Tibial artery (tissue), 4 donors: ENCODE measurements at places on chromosomes 11 and 22.
A peak's percentile ranks its signal among the peaks of the same experiment; 100 is the strongest.

- H3K27me3 ChIP-seq = no peaks in the 10 kb centered on the region
- no peaks in the 10 kb centered on the region for H3K4me1 ChIP-seq
- peaks cover 36% of the 10 kb centered on the region for H3K36me3 ChIP-seq
- no peak overlapping the region for H3K4me3 ChIP-seq
Measured at GRCh38 chr11:17986007-17986710, 26.7 kb downstream of the SERGEF start.

DNA sequence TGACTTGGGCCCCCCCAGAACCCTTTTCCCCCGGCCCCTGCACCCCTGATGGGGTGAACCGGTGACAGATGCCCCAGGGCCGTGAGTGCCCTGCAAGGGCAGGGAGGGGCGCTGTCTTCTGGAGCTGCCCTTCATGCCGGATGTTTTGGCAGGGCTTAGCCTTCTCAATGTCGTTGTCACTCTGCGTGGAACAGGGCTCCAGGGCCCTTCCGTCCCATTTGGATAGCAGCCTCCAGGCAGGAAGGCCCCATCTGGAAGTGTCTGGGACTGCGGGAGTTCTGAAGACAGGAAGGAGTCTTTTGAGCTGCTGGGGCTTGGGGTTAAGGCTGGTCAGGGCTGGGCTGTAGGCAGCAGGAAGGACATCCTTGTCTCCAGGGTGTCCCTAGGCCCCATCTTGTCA, 4.6 kb downstream of the FRMD8 start:
- H3K27ac ChIP-seq = peak overlapping the region; percentile 50
- DNase-seq = no peak
- no peaks in the 10 kb centered on the region for H3K27me3 ChIP-seq

DNA sequence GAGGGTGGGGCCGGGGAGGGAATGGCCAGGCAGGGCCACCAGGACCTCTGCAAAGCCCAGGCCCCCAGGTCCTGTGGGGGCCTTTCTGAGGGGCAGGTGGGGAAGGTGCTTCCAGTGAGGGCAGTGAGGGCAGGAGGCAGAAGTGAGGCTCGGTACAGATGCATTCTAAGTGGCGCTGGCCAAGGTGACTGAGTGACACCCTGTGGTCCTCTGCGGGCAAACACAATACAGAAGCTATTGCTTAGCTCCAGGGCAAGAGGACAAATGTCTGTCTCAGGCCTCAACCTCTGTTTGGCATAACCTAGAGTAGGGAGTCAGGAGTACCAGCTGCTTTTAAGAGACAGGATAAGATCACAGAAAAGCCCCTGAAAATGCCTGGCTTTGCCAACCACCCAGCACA, 31.3 kb downstream of the B3GAT1 start:
- no peak for DNase-seq
- H3K4me3 ChIP-seq = no peak overlapping the region
- H3K27ac ChIP-seq = no peak overlapping the region
- no peaks in the 10 kb centered on the region for H3K4me1 ChIP-seq
- H3K27me3 ChIP-seq = peaks cover 14% of the 10 kb centered on the region

DNA sequence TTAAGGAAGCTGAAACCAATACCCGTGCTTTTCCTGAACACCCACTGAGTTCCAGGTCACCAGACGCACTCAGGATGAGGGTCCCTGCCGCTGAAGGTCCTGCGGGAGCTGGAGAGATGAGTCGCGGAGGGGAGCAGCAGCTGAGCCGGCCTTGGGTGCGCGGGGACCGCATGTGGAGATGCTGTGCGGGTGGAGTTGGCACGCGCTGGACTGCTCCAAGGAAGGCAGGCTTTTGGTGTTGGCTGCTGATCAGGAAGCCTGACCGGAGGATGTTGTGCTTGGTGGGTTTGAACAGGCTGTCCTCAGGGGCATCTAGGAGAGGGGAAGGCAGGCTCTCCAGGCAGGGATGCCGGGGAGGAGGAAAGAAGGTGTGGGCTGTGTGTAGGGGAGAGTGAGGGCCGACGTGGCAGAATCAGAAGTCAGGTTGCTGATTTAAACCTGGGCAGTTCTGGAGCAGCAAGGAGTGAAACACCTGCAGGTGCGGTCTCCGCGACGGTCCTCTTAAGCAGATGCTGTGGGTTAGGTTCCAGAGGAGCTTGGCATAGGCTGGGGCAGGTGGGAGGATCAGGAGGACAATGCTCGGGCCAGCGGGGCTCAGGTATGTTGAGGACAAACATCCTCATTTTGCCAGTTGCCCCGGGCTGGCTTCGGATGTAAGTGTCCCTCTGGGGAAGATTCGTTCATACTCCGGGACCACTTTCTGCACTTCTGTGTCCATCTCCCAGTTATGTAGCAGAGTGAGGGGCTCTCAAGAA, 197.5 kb upstream of the B3GAT1 start:
- H3K27me3 ChIP-seq = no peaks in the 10 kb centered on the region
- H3K36me3 ChIP-seq = no peaks in the 10 kb centered on the region
- no peak overlapping the region for H3K27ac ChIP-seq
- H3K4me3 ChIP-seq = no peak overlapping the region
- H3K4me1 ChIP-seq = no peaks in the 10 kb centered on the region
- DNase-seq = no peak

DNA sequence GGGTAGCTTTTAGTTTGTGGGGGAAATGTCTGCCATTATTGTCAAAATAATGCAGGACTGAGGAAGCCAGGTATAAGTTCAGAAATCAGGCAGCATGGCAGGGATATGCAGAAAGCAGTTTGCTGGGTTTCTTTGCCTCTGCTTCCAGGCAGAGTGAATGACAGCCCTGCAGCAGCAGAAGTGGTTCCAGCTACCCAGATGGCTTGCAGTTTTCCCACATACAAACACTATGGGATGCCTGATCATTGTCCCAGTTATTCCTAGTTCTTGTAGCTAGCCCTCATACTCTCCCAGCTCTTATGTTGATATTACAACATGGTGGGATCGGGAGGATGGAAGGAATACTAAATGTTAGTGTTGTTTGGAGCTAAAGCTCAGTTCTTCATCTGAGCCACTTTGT, 2.8 kb upstream of the DIXDC1 start:
- no peaks in the 10 kb centered on the region for H3K36me3 ChIP-seq
- H3K27me3 ChIP-seq = no peaks in the 10 kb centered on the region
- H3K4me1 ChIP-seq = peaks cover 7% of the 10 kb centered on the region
- DNase-seq = no peak
- H3K4me3 ChIP-seq = no peak overlapping the region

GRCh38 chr11:64814712-64815187, 4.4 kb upstream of the MEN1 start:
- no peak overlapping the region for H3K4me3 ChIP-seq
- H3K27ac ChIP-seq = no peak overlapping the region
- no peaks in the 10 kb centered on the region for H3K27me3 ChIP-seq

DNA sequence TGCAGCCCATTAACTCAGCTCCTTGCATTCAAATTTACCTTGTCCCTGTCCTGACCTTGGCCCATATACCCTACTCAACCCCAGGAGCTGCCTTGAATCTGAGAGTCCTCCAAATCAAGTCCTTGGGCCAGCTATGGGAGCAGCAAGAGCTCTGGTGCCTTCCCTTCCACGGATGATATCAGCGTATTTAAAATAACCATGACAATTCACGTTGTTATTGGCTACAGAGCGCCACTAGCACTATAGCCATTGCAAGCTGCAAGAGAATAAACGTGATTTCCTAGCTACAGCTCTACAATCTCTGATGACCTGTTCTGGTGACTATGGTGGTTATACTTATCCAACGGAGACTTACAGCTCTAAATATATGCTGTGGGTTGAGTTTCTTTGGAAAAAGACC, 357.8 kb downstream of the LARGE1 start:
- H3K27me3 ChIP-seq = no peaks in the 10 kb centered on the region
- H3K4me1 ChIP-seq = no peaks in the 10 kb centered on the region
- H3K36me3 ChIP-seq = peaks cover 5% of the 10 kb centered on the region
- no peak for DNase-seq

GRCh38 chr11:33021501-33021900, 5.8 kb downstream of the DEPDC7 start:
- peaks cover 5% of the 10 kb centered on the region for H3K27me3 ChIP-seq
- no peaks in the 10 kb centered on the region for H3K4me1 ChIP-seq
- no peak overlapping the region for H3K4me3 ChIP-seq
- no peak for DNase-seq

GRCh38 chr22:47089374-47089773, 326.9 kb downstream of the TBC1D22A start:
- H3K4me3 ChIP-seq = no peak overlapping the region
- H3K27ac ChIP-seq = no peak overlapping the region
- H3K4me1 ChIP-seq = peaks cover 12% of the 10 kb centered on the region
- H3K27me3 ChIP-seq = no peaks in the 10 kb centered on the region
- no peaks in the 10 kb centered on the region for H3K36me3 ChIP-seq

DNA sequence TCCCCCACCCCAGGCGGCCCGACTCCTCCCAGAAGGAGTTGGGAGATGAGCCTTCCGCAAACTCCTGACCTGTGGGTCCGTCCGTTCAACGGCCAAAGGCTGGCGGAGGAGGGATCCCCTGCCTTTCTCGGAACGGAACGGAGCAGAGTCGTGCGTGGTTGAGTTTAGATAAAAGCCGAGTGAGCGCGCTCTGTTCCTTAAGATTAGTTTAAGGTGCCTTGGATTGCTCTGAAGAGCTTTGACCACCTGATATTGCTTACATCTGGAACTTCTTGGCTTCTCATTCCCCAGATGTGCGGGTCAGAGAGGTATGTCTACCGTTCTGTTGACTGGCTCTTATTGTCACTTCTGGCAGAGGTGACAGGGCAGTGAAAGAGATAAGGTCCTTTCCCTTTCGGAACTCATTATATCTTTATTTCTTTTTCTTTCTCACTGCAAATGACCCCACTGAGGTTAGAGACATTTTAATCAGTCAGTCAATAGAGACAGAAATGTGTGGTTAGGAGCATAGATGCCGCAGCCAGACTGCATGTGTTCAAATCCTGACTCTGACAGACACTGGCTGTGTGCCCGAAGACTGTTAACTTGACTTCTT, at the start of gene TRIM6:
TRIM6 (plus strand) TSS at position 31 of the 595 bp plus-strand sequence; CDS start at position 292, 261 bp downstream.
- peak within 1 kb of the TSS; percentile 81 for H3K27ac ChIP-seq
- H3K36me3 ChIP-seq = no peaks in the 10 kb centered on the region
- peaks cover 6% of the 10 kb centered on the region for H3K4me1 ChIP-seq
- H3K4me3 ChIP-seq = peak within 1 kb of the TSS; percentile 58

GRCh38 chr11:3106736-3107524, 49.7 kb upstream of the CARS1 start:
- no peak overlapping the region for H3K27ac ChIP-seq
- no peak for DNase-seq
- H3K4me3 ChIP-seq = no peak overlapping the region
- peaks cover 35% of the 10 kb centered on the region for H3K36me3 ChIP-seq

DNA sequence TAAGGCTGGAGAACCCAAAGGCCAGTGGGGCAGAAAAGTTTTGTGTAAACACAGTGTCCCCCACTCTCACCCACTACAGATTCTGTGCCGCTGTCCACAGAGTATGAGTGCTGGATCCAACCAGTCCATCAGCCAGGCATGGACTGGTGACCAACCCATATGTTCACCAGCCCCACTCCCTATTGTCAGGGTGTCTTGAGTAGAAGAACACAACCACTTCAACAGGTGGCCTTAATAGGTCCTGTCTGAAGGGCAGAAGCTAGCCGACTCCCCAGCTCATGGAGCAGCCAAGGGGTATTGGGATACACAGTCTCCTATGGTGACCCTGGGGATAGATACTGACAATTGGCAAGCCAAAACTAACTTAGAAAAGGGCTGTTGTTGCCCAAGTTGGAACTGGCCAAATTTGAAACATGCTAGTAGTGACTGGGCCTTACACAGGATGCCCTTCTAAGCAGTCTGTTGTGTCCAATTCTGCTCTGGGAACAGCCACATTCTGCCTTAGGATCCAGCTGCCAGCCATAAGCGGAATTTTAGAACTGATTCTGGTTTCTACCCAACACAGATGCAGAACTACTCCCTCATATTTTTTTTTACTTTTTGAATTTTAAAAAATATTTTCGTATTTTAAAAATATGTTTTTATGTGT, 19.8 kb upstream of the PGM2L1 start:
- H3K4me3 ChIP-seq = no peak overlapping the region
- peaks cover 19% of the 10 kb centered on the region for H3K4me1 ChIP-seq
- no peaks in the 10 kb centered on the region for H3K36me3 ChIP-seq
- no peak for DNase-seq
- no peaks in the 10 kb centered on the region for H3K27me3 ChIP-seq

DNA sequence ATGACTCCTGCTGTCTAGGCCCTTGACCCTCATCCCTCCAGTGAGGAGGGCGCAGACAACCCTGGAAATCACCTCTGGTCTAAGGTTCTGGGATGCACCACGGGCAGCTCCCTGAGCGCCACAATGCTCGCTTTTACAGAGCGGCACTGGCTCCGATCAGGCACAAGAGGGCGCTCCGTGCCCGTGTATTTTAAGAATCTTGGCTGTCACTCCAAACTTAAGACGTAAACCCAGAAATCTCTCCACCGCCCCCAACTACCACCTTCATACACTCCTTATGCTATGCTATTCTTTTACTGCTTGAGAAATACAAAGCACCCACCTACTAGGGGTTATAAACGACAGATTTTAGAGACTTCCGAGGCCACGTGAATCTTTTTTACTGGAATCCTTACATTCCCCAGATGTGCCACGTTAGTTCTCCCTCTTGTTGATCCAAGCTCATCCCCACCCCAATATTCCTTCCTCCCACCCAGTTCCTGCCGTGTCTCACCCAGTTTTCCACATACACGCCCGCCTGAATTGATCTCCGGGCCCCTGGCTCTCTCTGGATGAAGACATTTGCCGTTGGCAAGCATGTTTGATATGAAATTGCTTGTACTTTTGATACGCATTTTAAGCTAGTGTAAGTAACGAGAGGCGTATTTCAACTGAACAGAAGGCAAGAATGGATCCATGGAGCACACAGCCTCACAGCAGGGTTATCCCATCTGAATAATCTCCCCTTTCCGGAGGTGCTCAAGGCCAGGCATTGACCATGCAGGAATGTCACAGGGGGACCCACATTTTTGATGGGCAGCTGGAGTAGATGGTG, 453.5 kb downstream of the OPCML start:
- H3K27me3 ChIP-seq = peaks cover 34% of the 10 kb centered on the region
- H3K4me1 ChIP-seq = peaks cover 5% of the 10 kb centered on the region
- H3K27ac ChIP-seq = no peak overlapping the region
- no peak overlapping the region for H3K4me3 ChIP-seq

GRCh38 chr11:116275635-116276034, 497.2 kb downstream of the BUD13 start:
- no peak overlapping the region for H3K4me3 ChIP-seq
- no peaks in the 10 kb centered on the region for H3K4me1 ChIP-seq
- no peak for DNase-seq
- no peaks in the 10 kb centered on the region for H3K36me3 ChIP-seq
- peaks cover 16% of the 10 kb centered on the region for H3K27me3 ChIP-seq
- H3K27ac ChIP-seq = no peak overlapping the region

DNA sequence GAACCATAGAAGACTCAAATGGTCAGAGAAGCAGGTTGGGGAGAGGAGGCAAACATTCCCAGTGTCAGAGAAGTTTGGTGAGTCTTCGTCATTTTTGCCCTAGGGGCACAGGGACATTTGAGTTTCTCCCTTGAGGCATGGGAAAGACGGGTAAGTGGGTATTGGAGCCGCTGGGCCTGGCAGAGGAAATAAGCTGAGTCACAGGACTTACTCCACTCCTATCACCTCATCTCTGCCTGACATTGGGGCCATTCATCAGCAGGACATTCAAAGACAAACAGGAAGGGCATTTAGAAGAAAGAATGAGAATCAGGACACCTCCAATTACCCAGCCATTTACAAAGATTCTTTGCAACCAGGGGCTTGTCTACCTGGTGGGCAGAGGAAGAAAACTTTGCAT, 100.7 kb upstream of the SEZ6L start:
- no peak for DNase-seq
- no peaks in the 10 kb centered on the region for H3K4me1 ChIP-seq
- no peaks in the 10 kb centered on the region for H3K36me3 ChIP-seq
